ENCODE measurements at places on chromosomes 2 and 18. TPM values are rescaled to one million over a fixed set of nuclear protein-coding genes. Genes with fewer than 3 reads are reported as not detected.

The COL3A1 gene
- total RNA-seq: 0.12 TPM

The CFAP210 gene
- 0.23 TPM for total RNA-seq

- peak; percentile 63 for DNase-seq
- H3K27me3 ChIP-seq: no peaks in the 10 kb centered on the region
- no peaks in the 10 kb centered on the region for H3K4me1 ChIP-seq
- H3K36me3 ChIP-seq: no peaks in the 10 kb centered on the region
Observed at GRCh38 chr2:144162652-144163051, 357.3 kb downstream of the ZEB2 start.

GRCh38 chr18:45777393-45777792 is 48.1 kb upstream of the SIGLEC15 start:
- no peak overlapping the region for H3K27ac ChIP-seq
- H3K27me3 ChIP-seq: peaks cover 25% of the 10 kb centered on the region
- H3K36me3 ChIP-seq: peaks cover 2% of the 10 kb centered on the region
- peaks cover 16% of the 10 kb centered on the region for H3K4me1 ChIP-seq
- no peak for DNase-seq

- no peak overlapping the region for H3K27ac ChIP-seq
- H3K4me3 ChIP-seq: peak overlapping the region; percentile 63
- H3K36me3 ChIP-seq: peaks cover 5% of the 10 kb centered on the region
- no peaks in the 10 kb centered on the region for H3K27me3 ChIP-seq
- DNase-seq: no peak
Observed at GRCh38 chr18:2641638-2642037, 13.9 kb upstream of the SMCHD1 start.

DNA sequence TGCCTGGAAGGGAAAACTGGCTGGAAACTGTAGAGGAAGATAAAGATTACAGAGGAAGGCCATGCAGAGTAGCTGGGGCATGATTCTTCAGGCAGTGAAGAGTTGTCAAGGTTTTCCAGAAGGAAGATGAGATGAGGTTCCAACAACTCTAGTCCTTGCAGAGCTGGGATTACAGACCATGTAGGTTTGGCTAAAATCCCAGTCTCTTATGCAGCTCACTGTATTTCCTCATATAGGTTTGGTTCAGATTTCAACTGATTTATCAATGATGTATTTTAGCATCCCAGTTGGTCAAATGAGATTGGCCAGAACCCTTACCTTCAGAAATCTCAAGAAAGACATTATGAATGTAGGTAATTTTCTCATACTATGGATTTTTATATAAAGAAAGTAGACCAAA is 16.4 kb downstream of the FAP start:
- no peak overlapping the region for H3K4me3 ChIP-seq
- no peaks in the 10 kb centered on the region for H3K4me1 ChIP-seq
- DNase-seq: no peak
- H3K36me3 ChIP-seq: no peaks in the 10 kb centered on the region
- H3K27me3 ChIP-seq: peaks cover 12% of the 10 kb centered on the region

DNA sequence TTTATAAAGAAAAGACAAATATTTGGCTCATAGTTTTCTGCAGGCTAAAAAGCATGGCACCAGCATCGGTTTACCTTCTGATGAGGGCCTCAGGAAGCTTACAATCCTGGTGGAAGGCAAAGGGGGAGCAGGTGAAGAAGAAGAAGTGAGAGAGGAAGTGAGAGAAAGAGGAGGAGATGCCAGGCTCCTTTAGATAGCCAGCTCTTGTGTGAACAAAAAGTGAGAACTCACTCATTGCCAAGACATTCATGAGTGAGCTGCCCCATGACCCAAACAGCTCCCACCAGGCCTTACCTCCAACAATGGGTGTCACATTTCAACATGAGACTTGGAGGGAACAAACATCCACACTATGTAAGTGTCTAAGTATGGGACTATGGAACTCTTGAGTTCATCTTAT is 14.3 kb downstream of the CCDC150 start:
- H3K4me1 ChIP-seq: no peaks in the 10 kb centered on the region

DNA sequence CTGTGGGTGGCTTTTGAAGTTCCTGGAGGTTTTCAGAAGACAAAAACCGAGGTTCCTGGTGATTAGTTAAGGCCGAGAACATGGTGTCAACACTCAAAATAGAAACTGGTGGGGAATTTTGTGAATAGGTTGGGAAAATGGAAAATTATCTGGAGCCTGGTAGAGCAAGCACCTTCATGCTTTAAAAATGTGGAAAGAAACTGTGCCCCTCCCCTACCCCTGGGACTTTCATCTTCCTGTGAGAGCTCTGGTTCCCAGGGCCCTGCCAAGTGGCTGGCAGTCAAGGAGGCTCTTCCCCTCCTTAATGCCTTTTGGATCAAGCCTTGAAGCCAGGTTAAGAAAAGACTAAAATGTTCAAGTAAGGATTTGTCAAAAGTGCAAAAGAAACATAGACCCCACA is 1.9 kb upstream of the CRACDL start:
- peaks cover 39% of the 10 kb centered on the region for H3K27me3 ChIP-seq
- DNase-seq: no peak
- peaks cover 10% of the 10 kb centered on the region for H3K4me1 ChIP-seq
- H3K36me3 ChIP-seq: no peaks in the 10 kb centered on the region

DNA sequence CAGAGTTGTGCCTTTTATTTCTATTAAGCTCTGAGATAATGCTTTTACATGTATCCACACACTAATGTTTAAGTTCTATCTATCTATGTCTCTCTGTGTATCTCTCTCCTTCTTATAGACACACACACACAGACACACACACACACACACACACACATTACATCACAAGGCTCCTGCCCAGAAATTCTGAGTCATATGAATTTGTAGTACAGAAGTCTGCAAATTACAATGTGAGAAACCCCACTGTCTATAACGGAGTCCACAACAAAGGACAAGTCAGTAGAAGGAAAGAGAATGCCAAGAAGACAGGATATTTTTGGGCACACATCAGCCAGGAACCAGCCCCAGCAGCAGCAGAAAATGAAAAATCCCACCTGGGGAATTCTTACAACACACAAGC is 142.4 kb downstream of the EN1 start:
- H3K27me3 ChIP-seq: peaks cover 10% of the 10 kb centered on the region
- no peaks in the 10 kb centered on the region for H3K36me3 ChIP-seq
- no peak overlapping the region for H3K27ac ChIP-seq
- no peak overlapping the region for H3K4me3 ChIP-seq
